ENCODE measurements at places on chromosomes 3 and 15. TPM values are rescaled to one million over a fixed set of nuclear protein-coding genes. Genes with fewer than 3 reads are reported as not detected.

TTC21A gene
- total RNA-seq = 5.4 TPM

SLC12A1 gene
- not detected for total RNA-seq

CYP1A2 gene
- not detected for total RNA-seq

C3orf80 gene
- 0.28 TPM for total RNA-seq

HIGD2B gene
- not detected for total RNA-seq

LRRC3B gene
- total RNA-seq = not detected

RPL4 gene
- total RNA-seq = 5,336 TPM

FYCO1 gene
- total RNA-seq = 17.0 TPM

MKRN2OS gene
- total RNA-seq = 0.37 TPM

PGBD4 gene
- 2.6 TPM for total RNA-seq

GRCh38 chr3:25182794-25183193 is 245.3 kb upstream of the RARB start:
- no peaks in the 10 kb centered on the region for H3K36me3 ChIP-seq
- no peaks in the 10 kb centered on the region for H3K27me3 ChIP-seq
- DNase-seq = no peak

GRCh38 chr3:189714991-189715961 is 84.1 kb downstream of the TP63 start:
- no peaks in the 10 kb centered on the region for H3K36me3 ChIP-seq
- H3K4me3 ChIP-seq = no peak overlapping the region
- DNase-seq = peak; percentile 24

- H3K27me3 ChIP-seq = no peaks in the 10 kb centered on the region
- no peak for DNase-seq
- H3K4me1 ChIP-seq = no peaks in the 10 kb centered on the region
- H3K27ac ChIP-seq = no peak overlapping the region
- H3K36me3 ChIP-seq = peaks cover 34% of the 10 kb centered on the region
These were observed 56.5 kb downstream of the HEG1 start for GRCh38 chr3:124999317-124999716.

GRCh38 chr15:91077029-91077428 is 23.0 kb upstream of the SV2B start:
- H3K4me1 ChIP-seq = no peaks in the 10 kb centered on the region
- peaks cover 16% of the 10 kb centered on the region for H3K27me3 ChIP-seq
- H3K4me3 ChIP-seq = no peak overlapping the region
- H3K27ac ChIP-seq = no peak overlapping the region
- no peak for DNase-seq

DNA sequence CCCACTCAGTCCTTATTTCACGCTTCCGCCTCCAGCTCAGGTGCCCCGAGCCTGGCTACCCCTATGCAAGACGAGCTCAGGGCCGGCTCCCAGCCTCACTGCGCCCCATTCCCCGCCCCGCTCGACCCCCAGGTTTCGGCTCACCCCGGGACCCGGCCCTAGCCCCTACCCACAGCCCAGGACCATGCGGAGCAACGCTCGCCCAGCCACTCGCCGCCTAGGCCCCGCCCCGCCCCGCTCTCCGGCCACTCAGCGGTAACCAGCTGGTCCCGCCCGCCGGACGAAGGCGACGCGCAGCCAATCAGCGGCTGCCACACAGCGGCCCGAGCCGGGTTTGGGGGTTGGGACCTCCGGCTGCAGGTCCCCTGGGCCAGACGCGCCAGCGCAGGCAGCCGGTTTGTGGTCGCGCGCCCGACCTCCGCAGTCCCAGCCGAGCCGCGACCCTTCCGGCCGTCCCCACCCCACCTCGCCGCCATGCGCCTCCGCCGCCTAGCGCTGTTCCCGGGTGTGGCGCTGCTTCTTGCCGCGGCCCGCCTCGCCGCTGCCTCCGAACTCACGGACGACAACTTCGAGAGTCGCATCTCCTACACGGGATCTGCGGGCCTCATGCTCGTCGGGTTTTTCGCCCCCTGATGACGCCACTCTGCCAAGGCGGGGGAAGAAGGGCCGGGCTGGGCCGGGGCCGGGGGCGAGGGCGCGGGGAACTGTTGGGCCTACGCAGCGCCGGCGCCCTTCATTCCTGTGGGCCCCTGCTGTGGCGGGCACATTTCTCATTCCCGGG is at the start of gene CATSPER2:
Gene CATSPER2 (minus strand): TSS at position 196 of the 781 bp plus-strand sequence. CDS start 783 bp downstream, outside the sequence.
- H3K27me3 ChIP-seq = no peaks in the 10 kb centered on the region
- no peak within 1 kb of the TSS for H3K27ac ChIP-seq
- H3K4me1 ChIP-seq = no peaks in the 10 kb centered on the region
- no peak within 1 kb of the TSS for H3K4me3 ChIP-seq

- H3K27me3 ChIP-seq = no peaks in the 10 kb centered on the region
- peak overlapping the region; percentile 64 for H3K27ac ChIP-seq
- no peaks in the 10 kb centered on the region for H3K36me3 ChIP-seq
- DNase-seq = peak; percentile 72
These were observed 121.5 kb upstream of the TSC22D2 start for GRCh38 chr3:150286390-150287147.

DNA sequence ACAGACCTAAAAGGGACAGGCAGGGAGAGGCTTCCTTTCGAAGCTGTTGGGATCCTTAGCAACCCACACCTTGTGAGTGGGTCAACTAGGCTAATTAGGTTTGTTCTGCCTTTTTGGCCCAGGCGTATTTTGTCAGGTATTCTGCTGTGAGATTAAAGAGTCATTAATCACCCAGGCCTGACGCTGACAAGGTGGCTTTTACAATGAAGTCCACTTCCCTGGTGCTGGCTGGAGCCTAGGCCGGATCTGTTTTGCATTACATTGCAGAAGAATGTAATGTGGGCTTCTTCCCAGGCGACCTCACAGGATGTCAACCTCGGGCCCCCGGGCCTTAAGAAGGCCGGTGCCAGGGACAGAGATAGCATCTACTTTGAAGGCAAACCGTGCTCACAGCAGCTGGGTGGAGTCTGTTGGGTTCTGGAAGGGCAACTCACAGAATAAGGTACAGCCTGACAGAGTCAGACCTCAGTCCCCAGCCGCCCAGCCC is 76.9 kb downstream of the HES1 start:
- H3K4me3 ChIP-seq = no peak overlapping the region
- no peaks in the 10 kb centered on the region for H3K36me3 ChIP-seq
- H3K27me3 ChIP-seq = peaks cover 11% of the 10 kb centered on the region
- H3K4me1 ChIP-seq = no peaks in the 10 kb centered on the region

DNA sequence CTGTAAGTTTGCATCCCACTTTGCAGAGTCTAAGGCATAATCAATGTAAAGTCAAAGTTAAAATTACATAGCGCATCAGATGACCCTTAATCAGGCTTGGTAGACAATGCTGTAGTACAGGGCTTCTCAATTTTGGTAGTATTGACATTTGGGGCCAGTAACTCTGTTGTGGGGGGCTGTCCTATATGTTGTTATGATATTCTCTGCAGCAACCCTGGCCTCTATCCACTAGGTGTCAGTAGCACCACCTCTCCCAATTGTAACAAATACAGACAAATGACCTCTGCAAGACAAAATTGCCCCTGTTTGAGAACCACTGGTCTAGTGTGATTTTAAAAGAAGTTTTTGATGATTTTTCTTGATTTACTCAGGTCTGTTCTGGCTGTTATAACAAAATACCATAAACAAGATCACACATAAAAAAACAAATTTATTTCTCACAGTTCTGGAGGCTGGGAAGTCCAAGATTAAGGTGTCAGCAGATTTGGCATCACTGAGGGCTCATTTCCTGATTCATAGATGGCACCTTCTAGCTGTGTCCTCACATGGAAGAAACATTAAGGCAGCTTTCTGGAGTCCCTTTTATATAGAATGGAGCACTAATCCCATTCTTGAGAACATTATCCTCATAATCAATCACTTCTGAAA is 37.6 kb upstream of the SLC9A9 start:
- no peaks in the 10 kb centered on the region for H3K27me3 ChIP-seq
- no peak overlapping the region for H3K27ac ChIP-seq
- no peak overlapping the region for H3K4me3 ChIP-seq
- peaks cover 11% of the 10 kb centered on the region for H3K4me1 ChIP-seq
- peak; percentile 65 for DNase-seq

DNA sequence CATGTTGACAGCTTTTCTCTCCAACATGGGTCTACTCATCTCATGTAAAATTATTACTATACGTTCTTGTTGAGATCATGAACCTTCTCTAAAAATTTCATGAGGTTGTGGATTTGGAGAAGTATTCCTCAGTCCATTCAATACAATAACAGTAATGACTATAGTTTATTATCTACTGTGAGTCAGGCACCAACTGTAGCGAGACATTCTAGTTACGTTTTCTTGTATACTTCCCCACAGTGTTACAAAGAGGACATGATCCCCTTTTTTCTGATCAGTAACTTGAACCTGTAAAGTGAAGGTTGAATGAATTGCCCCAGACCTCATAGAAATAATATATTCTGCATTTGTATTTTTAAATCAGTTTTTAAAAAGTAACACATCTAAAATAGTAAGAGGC is 76.4 kb downstream of the AKAP13 start:
- H3K27me3 ChIP-seq = no peaks in the 10 kb centered on the region
- H3K4me3 ChIP-seq = no peak overlapping the region
- H3K4me1 ChIP-seq = peaks cover 36% of the 10 kb centered on the region
- peaks cover 7% of the 10 kb centered on the region for H3K36me3 ChIP-seq
- H3K27ac ChIP-seq = no peak overlapping the region
- no peak for DNase-seq

- no peak for DNase-seq
- H3K27me3 ChIP-seq = no peaks in the 10 kb centered on the region
- H3K36me3 ChIP-seq = peaks cover 20% of the 10 kb centered on the region
These were observed 136.9 kb downstream of the PCCB start for GRCh38 chr3:136387031-136387430.

DNA sequence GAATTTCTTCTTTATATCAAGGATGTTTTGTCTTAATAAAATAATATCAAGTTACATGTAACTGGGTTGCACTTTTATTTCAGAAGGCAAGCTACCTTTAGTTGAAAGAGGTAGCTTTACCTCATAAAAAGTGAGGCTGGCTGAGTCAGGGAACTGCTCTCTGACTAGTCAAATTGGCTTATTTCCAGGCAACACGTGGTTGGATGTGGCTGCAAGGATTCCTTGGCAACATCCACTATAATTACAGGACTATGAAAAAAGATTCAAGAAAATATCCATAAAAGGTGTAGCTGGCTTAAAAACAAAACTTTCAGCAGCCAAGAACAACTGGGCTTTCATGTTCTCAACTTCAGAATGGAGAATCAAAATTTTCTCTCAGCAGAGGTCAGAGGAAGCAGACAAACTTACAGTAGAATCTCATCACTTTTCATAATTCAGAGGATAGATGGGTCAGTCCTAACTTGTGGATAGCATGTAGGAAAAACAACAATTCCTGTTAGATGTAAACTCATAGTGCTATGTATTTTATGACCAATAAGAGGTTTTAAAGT is 779.1 kb downstream of the MECOM start:
- peak; percentile 83 for DNase-seq
- no peaks in the 10 kb centered on the region for H3K36me3 ChIP-seq
- H3K4me3 ChIP-seq = no peak overlapping the region
- H3K27me3 ChIP-seq = no peaks in the 10 kb centered on the region
- H3K4me1 ChIP-seq = peaks cover 6% of the 10 kb centered on the region

DNA sequence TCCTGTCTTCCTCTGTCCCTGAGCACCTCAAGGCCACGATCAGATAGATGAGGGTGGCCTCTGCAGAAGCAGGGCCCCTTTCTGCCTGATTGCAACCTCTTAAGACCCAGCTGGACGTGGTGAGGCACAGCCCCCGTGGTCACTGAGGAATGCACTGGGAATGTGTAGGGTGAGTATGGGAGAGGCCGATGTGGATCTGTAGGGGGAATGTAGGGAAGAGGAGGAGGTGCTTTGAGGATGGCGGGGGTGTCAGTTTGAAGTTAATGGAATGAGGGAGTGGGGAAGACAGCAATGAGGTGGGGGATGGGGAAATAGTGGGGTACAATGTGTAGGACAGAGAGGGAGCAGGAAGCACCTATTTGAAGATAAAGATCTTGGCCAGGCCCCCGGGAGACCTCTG is 785 bp upstream of the IQCF5 start:
- no peak overlapping the region for H3K4me3 ChIP-seq
- H3K4me1 ChIP-seq = no peaks in the 10 kb centered on the region
- H3K27me3 ChIP-seq = peaks cover 87% of the 10 kb centered on the region
- no peak for DNase-seq
- no peak overlapping the region for H3K27ac ChIP-seq

DNA sequence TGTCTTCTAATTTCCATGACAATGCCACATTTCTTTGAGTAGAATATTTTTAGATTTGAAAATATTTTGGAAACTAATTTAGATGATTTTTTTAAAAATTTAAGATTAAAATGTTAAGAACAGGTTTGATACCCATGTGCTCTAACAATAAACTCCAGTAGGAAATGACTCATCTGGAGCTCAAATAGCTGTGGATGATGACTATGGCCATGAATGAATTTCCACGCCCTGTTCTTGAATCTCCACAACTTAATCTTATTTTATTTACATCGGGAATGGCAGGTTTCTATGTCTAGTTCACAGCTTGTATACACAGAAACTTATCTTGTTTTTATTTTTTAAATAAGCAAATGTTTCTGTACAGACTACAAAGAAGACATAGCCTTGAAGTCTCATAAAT is 726.8 kb downstream of the NAALADL2 start:
- peak; percentile 55 for DNase-seq
- no peaks in the 10 kb centered on the region for H3K27me3 ChIP-seq
- H3K4me1 ChIP-seq = no peaks in the 10 kb centered on the region
- H3K27ac ChIP-seq = no peak overlapping the region

DNA sequence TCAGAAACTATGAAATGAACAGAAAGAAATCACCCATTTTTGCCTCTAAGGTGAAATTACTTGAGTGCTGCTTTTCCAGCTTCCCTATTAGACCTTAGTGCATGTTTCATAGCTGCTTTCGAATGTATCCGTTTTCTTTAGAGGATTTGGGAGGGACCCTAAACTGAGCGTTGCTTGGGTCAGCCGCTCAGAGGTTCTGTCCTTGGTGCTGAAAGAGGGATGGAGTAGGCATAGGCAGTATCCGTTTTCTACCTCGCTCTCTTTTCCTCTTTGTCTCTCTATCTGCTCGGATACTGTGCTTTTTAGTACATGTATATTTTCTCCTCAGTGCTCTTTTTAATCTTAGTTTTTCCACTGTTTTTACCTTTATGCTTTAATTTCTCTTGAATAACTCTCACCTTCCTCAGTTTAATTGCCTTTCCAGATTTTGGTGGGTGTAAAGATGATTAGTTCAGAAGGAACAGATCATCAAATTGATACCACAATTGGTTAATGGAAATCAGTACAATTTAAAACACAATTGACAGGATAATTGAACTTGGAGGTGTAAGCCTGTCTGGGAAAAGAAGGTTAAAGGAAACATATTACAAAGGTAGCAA is at the start of gene DRD3:
Gene DRD3 (minus strand): TSS at position 283 of the 599 bp plus-strand sequence. CDS start 7,060 bp downstream, outside the sequence.
- H3K4me3 ChIP-seq = no peak within 1 kb of the TSS
- no peaks in the 10 kb centered on the region for H3K36me3 ChIP-seq
- peaks cover 80% of the 10 kb centered on the region for H3K27me3 ChIP-seq
- peaks cover 5% of the 10 kb centered on the region for H3K4me1 ChIP-seq
- DNase-seq = peak; percentile 40

GRCh38 chr3:166527325-166527724 is 690.1 kb upstream of the BCHE start:
- DNase-seq = peak; percentile 43
- no peaks in the 10 kb centered on the region for H3K36me3 ChIP-seq
- no peak overlapping the region for H3K4me3 ChIP-seq
- H3K27me3 ChIP-seq = no peaks in the 10 kb centered on the region

All from MCF 10A (cell line).